ENCODE measurements at places on chromosomes 13 and 19.

DNA sequence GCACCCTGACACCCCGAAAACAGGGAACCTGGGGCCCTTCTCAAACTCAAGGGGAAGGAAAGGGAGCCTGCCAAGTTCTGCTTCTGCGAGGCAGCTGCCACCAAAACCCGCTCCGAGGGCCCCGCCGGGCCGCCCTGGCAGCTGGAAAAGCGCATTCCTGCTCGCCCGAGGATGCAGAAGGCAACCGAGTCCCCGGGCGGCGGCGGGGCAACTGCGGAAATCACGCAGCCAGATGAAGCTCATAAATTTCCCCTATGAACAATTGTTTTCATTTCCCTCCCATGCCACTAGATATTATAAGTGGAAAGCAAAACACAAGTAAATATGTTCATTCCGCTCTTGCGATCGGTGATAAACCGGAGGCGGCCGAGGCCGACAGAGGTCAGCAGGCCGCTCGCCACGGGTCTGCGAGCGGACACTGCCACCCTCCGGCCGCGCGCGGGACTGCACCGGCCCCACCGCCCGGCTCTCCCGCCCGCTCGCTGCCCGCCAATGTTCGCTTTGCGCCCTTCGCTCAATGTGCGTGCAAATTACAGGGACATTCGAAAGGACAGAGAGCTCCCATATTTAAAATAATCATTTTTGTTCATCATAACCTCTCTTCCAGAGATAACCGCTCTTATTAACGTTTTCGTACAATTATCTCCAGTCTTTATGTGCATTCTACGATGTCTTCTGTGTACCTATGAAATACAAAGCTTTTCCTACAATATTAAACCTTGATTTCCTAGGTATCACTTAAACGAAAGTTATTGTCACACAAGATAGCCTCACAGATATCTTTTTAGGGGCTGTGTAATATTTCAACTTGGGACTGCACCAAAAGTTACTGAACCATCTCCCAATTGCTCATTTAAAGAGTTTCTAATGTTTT lies 120.8 kb upstream of the ZNF507 start:
- DNase-seq, result no peak

GRCh38 chr19:6925801-6926751 lies 38.7 kb downstream of the ADGRE1 start:
- DNase-seq, result no peak

GRCh38 chr13:54162069-54162468 lies 1133.5 kb downstream of the OLFM4 start:
- DNase-seq, result no peak

DNA sequence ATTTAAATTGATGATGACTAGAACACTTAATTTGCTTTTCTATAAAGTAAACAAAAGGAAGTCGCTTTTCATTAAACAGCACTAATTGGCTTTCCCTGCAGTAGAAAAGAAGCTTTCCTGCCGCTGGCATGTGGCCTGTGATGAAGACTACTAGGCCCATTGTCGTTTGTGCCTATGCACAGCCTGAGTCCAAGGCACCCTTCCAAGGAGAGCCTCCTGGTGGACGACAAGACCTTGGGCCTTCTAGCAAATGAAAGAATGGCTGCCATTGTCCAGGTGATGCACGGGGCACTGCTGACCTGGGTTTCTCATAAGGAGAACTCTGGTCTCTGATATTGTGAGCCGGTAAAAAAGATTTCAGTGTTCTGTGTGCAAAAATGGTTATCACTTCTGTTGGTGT lies 233.0 kb downstream of the COL4A1 start:
- no peak for DNase-seq

- no peak for DNase-seq
These were observed 786.2 kb downstream of the SLITRK6 start for GRCh38 chr13:85013006-85013405.

DNA sequence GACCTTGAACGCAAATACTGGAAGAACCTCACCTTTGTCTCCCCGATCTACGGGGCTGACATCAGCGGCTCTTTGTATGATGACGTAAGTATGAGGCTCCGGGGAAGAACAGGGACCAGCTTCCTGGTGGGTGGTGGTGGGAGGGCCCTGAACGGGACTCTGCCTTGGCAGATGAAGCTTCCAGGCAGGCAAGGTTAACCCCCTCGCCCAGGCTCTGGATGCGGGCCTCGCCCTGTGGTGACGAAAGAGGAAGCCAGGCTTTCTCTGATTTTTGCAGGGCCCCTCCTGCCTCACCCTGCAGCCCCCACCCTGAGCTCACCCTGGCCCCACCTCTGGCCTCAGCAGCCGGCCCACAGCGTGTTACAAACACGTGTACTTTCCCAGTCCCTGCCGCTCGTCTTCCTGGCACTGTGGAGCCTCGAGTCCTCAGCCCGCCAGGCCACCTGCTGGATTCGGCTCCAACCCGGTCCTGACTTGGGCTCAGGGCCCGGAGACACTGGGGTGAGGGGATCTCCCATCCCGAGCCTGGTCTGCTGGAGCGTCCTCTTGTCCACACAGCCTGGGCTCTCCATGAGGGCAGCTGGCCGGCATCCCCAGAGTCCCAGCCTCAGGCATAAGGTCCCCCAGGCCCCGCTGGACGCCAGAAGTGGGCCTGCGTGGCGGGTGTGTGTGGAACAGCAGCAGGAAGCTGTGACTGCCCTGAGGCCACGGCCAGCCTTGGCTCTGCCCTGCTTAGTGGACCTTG lies 72.4 kb downstream of the KDM4B start:
- no peak for DNase-seq

- DNase-seq, result no peak
These were observed 59.6 kb downstream of the RBM26 start for GRCh38 chr13:79346300-79346914.

DNA sequence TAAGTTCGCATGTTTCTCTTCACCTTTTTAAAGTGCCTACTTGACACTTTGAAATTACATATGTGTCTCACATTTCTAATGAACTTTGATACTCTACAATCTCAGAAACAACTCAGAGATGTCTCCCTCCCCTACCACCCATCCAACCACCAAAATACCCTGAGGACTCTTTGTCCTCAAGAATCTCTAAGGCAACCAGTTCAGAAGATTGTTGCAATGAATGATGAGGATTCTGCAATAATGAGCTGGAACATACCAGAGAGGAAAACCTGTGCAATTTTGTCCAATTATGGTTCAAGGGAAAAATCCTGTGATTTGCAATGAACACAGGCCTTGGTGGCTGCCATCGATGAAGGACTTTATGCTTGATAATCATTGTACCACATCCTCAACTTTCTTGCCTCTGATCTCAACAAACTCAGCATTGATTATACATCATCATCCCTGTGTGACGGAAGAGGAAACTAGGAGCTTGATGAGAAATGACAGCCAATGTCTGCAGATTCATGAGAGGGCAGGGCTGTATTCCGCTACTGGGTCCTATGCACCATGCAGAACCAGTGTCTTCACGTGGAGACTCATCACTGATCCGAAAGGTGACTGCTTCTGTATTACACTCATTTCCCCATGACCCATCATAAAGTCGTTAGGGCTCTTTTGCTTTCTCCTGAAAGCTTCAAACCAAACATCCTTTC lies 1.1 kb downstream of the FPR1 start:
- no peak for DNase-seq

DNA sequence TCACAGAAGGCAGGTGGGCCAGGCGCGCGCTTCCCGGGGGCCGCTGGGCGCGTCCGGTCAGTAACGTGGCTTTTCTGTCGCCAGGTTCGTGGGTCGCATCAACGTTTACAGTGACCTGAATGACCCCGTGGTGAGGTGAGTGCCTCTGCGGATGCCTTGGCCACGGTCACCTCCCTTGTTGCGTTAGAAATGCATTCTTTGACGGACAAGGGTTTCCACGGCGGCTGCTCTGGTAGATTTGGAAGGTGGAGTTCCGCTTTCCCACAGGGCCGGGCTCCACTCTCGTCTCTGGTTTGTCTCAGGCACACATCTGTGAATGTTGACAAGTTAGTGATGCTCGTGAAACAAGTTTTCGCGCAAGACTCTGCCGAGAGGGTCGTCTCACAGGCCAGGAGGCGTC lies 130.0 kb downstream of the ATP11A start:
- no peak for DNase-seq

GRCh38 chr13:50843257-50844083 lies at the start of gene DLEU7:
Gene DLEU7 (minus strand): TSS chr13:50843692. CDS start chr13:50843646, 46 bp downstream.
- no peak for DNase-seq

- no peak for DNase-seq
These were observed 11.1 kb downstream of the MAMSTR start for GRCh38 chr19:48708471-48708870.

- peak; percentile 61 for DNase-seq
These were observed 6.7 kb downstream of the NAPSA start for GRCh38 chr19:50358483-50359327.

DNA sequence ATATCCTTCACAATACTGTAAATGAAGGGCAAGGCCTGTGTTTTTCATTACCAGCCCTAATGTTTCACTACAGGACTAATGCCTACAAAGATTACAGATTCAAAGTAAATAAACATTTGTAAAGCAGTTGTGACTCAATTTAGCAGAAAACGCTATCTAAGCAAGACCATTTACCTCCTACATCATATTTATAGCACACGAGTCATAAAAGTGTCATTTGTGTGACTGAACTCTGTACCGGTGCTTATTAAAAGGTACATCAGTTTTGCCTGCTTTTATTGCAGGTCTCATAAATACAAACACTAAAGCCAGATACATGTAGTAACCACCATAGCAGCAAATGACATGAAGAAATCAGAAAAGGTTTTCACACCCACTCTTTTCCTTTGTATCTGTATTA lies 61.5 kb upstream of the SLC15A1 start:
- DNase-seq, result no peak

GRCh38 chr13:48038761-48039160 lies 1.2 kb downstream of the NUDT15 start:
- DNase-seq, result no peak

- DNase-seq, result no peak
These were observed 45.8 kb upstream of the CEACAM21 start for GRCh38 chr19:41530184-41530534.

DNA sequence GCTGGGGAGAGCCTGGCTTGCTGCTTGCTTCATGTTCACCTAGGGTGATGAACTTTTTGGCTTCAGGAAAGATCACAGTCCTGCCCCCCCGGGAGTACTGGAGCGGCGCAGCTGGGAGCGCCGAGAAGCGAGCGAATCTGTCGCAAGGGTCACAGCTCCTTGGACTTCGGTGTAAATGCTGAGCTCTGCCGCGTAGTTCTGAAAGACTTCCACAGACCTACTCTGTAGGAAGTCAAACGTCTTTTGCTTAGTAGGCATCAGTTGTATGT lies 2.7 kb downstream of the ING1 start:
- DNase-seq, result no peak

DNA sequence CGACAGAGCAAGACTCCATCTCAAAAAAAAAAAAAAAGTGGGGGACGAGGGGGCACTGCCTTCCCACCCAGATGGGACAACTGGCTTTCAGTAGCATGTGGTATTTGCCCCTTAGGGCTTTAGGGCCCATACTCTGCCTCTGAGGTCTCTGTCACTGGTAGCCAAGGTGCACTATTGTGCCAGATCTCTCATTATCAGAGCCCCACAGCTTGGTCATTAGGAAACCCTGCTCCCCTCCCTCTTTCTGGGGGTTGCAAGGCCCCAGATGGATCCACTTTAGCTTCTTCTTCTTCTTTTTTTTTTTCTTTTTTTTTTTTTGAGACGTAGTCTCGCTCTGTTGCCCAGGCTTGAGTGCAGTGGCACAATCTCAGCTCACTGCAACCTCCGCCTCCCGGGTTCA lies 11.2 kb upstream of the ZNF358 start:
- no peak for DNase-seq

DNA sequence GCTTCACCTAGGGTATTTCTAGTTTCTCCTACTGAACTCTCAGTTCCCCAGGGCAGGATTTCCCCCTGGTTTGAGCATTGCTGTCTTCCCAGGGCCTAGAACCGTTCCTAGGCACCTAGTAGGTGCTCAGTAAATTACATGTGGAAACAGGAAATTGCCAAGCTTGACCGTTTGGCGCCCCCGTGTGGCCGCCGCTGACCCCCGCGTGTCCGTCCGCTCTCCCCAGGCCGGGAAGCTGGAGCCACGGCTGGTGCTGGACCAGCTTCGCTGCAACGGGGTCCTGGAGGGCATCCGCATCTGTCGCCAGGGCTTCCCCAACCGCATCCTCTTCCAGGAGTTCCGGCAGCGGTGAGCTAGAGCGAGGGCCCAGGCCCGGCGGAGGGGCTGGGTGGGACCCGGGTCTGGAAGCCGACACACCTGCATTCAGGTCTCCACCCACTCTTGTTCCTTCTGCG lies 55.5 kb downstream of the MYH14 start:
- no peak for DNase-seq

DNA sequence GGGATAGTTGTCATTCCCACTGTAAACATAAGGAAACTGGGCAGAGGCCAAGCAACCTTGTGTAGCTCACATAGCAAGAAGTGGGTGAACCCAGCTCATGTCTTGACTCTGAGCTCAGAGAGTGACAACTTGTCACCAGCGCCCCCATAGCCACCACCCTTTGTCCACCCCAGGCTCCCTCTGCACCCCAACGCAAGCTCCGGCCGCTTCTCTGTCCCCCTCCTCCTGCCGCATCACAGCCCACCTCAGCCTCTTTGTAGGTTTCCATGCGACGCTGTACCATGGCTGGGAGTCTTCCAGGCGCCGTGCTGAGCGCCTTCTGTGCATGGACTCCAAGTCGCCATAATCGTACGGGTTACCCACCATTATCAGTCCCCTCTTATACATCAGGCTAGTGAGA lies 3.3 kb downstream of the GP6 start:
- no peak for DNase-seq

DNA sequence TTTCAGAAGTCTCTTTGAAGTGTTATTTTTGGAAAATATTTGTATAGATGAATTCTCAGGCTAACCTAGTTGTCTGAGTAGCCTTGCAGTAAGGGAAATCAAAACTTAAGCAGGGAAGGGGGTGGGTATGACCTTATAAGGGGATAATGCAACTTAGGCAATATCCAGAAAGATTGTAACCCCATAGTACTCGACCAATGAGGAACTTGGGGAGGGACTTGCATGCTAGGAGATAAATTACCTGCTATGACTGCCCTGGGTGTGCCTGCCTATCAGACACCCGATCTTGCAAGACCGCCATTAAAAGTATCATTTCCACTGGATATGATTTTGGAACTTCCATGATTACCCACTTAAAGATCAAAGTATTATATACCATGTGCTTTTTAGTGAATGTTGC lies 23.0 kb upstream of the RFXAP start:
- no peak for DNase-seq

DNA sequence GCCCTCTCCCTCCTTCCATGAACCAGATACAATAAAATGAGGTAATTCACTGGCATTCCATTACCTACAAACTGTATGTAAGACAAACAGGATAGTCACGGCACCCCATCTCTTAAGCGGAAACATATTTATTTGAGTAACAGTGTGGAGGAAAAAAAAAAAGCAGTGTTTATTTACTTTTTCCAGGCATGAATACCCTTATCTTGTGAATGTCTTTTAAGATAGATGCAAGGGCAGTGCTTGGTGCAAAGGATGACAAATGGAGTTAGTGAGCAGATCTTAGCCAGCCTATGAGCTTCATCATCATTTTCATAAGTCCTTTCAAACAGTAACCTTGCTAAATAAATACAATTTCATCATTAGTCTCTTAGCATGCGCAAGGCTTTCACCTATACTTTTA lies 1661.8 kb upstream of the SPRY2 start:
- no peak for DNase-seq

GRCh38 chr13:80338781-80339562 lies 2.0 kb downstream of the SPRY2 start:
- DNase-seq, result no peak

Measured in NCI-H1417 treated with DMSO at 0.1 percent for 48 hours (cell line).